ENCODE measurements at places on chromosomes 2 and 18.

DNA sequence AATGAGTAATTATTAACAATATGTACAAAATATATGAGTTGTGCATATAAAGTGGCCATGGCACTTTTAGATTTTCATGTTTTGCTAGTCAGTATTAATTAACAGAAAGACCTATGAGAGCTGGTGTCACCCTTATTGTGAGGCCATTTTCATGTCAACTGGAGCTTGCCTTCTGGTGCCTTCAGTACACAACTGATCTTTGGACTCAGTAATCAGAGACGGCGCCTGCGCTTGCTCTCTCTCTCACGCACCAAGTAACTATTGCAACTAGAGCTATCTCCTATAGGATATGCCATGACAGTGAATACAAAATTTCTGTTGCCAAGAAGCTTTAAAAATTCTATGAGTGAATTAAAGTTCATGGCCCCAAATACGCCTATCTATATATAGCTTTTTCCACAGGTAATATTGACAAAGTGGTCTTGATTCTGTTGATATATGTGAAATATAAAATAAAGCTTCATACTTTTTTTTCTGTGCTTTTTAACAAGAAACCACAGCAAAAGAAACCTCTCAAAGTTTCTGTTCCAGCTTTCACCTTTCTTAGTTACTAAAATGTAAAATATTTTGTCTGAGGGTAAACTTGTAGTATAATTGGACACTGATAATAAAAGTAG is 2.9 kb downstream of the SERTAD2 start:
- DNase-seq = no peak

- DNase-seq = no peak
Observed at GRCh38 chr18:49756671-49757362, 56.5 kb downstream of the ACAA2 start.

- no peak for DNase-seq
Observed at GRCh38 chr18:58699551-58699950, 28.3 kb downstream of the MALT1 start.

DNA sequence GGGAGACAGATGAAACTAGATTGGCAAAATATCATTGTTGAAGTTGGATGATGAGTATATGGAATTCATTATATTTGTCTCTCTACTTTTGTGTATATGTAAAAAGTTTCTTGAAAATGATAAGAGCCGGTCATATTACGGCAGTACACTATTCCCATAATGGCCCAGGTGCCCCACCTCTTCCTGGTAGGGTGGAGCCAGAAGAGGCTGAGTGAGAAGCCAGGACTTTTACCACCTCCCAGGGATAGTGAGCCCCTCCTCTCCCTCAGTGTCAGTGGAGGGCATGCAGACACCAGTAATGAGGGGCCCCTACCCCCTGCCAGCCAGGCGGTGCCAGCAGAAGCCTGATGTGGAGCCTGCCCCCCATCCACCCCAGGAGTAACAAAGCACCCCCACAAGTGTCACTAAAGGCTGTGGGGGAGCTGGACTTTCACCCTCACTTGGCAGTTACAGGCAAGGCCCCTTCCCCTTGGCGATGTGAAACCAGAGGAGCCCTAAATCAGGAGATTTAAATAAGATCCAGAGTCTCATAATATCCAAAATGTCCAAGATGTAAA is 198.9 kb upstream of the RBBP8 start:
- no peak for DNase-seq

DNA sequence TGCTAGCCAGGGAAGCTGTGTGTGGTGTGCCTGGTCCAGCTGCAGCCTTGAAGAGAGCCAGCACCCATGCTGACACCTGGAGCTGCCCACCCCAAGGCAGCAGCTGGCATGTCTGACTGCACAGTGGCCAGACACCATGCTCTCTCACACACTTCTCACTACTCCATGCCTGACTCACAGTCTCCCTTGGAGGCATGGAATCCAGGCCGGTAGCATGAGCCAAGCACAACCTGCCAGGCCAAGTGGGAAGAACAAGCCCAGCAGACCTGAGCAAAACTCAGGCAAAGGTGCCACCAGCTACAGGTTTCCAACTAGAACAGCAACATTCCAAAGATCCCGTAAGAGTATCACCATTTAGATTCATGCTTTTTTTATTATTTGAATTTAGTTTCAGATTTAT is 625.3 kb upstream of the LRRTM4 start:
- no peak for DNase-seq

- DNase-seq = no peak
Observed at GRCh38 chr2:215815960-215816359, 197.4 kb downstream of the MREG start.

- no peak for DNase-seq
Observed at GRCh38 chr18:74514860-74515495, 18.8 kb downstream of the CNDP2 start.

GRCh38 chr18:75863696-75864095 is 436.2 kb upstream of the SMIM21 start:
- DNase-seq = no peak

GRCh38 chr18:9742524-9743131 is 34.5 kb downstream of the RAB31 start:
- DNase-seq = no peak

GRCh38 chr2:220078439-220078838 is 451.0 kb downstream of the SLC4A3 start:
- DNase-seq = no peak

DNA sequence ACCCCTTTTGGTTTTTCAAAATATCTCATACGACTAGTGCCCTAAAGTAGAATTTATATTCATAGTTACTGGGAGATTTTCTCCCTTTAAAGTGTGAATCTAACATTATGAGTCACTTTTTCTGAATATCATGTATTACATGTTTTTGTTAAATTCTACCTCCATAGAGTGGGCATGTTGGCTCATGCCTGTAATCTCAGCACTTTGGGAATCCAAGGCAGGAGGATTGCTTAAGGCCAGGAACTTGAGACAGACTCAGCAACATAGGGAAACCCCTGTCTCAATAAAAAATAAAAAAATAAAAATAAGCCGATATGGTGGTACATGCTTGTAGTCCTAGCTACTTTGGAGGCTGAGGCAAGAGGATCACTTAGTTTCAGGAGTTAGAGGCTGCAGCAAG is 45.3 kb upstream of the UNC80 start:
- DNase-seq = no peak

GRCh38 chr2:240646176-240646899 is 21.1 kb downstream of the GPR35 start:
- no peak for DNase-seq

DNA sequence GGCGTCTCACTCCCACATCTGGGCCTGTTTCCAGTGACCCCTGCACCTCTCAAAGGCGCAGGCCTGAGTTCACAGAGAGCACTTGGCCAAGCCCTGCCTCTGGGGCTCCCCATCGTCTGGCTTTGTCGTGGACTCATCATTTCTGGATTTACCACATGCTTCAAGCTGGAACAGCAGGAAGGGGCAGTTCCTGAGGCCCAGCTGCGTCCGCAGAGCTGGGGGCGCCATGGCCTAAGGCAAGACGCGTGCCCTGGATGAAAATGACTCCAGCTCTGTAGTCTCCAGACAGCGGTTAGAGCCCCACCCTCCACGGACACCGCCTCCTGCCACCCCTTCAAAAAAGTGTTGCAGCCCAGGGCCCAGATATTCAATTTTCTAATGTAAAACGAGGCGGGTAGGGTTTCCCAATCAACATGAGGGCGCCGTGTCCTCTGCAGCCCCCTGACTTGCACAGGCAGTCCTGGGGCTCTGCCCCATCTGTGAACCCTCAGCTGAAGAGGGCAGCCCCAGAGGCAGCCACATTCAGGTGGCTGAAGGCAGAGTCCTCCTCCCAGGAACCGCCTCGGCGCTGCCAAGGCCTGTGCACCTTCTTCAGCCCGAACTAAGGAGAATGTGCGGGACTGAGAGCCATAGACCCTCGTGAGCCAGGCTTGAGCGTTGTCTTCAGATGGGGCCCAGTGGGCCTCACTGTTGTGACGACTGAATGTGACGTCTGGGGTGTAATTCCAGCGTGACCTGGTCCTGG is 85.5 kb downstream of the NFATC1 start:
- DNase-seq = no peak

DNA sequence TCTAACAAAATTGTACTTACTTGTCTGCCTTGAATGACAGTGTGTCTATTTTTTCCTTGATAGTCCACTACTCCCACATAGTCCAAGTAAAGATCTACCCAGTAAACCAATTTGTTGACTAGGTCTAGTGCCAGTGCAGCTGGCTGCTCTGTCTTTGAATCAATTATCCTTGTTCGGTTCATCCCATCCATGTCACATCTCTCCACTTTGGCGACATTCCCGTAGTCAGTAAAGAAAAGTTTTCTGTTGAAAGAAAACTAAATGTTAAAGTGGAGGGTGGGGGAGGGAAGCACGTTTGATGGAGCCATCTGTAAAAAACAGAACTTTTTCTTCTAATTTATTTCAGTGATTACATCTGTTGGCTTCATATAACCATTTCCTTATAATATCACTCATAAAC is 1068.8 kb downstream of the LRP1B start:
- DNase-seq = no peak

GRCh38 chr2:240589375-240589774 is 2.8 kb downstream of the CAPN10 start:
- DNase-seq = no peak

DNA sequence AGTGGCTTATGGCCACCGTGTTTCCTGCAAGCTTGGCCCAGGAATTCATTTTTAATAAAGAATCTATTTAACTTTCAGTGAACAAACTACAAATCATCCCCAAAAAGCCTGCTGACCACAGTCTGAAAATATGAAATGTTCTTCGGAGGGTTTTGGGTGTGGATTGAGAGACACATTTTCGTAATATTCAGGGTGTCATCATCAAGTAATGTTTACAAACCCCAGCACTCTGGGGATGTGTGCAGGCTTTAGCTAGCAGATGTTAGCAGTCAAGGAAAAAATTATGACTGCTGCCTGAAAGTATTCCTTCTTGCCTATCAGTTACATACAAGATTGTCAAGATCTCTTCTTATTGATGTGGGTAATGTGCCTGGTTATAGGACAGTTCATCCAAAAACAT is 143.9 kb upstream of the FN1 start:
- DNase-seq = no peak

DNA sequence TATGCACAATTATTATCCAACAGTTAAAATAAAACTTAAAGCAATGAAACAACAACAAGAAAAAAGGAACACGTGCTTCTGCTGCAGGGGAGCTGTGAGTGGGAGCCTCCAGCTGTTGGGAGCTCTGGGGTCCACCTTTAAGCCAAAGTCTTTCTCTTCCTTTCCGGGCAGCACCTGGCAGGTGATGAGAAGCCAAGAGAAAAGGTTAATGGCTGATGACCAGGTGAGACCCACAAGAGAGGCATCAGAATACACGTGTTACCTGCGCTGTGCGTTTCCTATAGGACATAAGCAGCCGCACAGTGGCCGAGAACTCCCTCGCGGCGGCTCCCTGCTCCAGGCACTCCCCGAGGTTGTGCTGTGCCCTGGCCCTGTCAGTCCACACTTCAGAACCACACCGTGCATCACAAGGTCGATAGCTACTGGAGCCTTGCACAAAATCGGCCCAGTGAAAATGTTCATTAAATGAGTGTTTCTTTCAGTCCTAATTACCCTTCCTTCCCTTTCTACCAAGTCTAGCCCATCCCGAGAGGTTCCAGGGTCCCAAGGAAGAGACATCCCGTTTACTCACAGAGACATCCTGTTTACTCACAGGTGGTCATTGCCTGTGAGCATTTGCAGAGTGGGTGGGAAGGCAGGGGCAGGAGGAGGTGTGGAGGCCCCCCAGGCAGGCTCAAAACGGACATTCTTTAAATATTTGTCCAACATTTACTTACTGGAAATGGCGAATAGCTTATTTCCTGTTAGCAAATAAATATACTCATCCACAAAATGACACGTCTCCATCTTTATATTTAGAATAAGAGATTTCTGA is 44.9 kb upstream of the ASB18 start:
- no peak for DNase-seq

- DNase-seq = no peak
Observed at GRCh38 chr18:73986711-73987110, 160.9 kb downstream of the FBXO15 start.

DNA sequence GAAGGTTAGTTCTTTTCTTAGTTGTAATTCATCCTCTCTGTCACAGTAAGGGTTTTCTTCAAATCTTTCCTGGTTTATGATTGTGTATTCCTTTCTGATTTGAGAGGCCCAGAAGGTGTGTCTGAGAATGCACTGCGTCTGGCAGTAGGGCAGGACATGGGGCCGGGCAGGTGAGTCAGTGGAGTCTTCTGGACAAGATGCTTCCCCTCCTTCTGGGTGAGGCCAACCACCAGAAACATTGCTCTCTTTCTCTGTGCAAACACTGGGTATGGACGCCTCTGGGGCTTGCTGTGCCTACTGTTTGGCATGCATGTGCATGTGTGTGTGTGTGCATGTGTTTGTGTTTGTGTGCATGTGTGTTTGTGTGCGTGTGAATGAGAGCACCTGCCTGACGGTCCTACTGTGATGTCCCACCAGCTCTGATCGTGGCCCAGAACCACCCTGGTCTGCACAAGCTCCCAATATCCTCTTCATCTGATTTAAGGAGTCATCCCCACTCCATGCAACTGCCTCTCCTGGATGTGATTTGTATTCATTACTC is 93.2 kb upstream of the DLX2 start:
- no peak for DNase-seq

DNA sequence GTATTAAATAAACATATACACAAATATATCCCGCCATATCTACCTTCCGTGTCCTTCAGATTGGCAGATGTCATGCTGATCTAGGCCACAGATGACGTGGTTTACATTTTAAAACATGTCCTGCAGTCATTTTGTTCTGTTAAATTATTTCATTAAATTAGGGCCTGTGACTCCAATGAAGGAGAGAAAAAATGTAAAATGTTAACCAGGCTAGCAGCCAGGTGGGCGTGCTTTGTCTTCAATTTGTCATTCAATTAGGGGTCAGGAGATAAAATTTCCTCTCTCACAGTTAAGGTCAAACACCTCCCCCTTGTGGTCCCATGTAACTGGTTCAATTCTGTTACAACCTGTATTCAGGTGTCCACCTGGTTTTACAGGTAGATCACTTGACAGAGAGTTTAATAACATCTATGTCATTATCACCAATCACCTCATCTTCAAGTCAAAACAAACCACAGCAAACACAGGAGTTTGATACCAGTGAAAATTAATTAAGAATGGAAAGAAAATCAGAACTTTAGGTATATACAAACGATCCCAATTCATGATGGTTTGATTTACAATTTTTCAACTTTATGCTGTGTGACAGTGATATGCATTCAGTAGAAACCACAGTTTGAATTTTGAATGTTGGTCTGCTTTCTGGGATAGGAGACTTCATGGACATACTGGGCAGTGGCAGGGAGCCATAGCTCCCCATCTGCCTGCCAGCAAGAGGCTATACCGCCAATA is 339.4 kb downstream of the CMPK2 start:
- DNase-seq = no peak

Measured in stimulated activated effector memory CD8-positive, alpha-beta T cell treated with anti-CD3 and anti-CD28 coated beads, Interleukin-12 subunit alpha, Interleukin-12 subunit beta, amount 100 ng/mL, for 72 hours (primary cell).